Activated T-cell treated with anti-CD3 and anti-CD28 coated beads, Interleukin-2, amount 50 U/mL, for 72 hours (primary cell): ENCODE measurements at places on chromosomes 2 and 18. TPM values are rescaled to one million over a fixed set of nuclear protein-coding genes. Genes with fewer than 3 reads are reported as not detected.
A peak's percentile ranks its signal among the peaks of the same experiment; 100 is the strongest.

DNA sequence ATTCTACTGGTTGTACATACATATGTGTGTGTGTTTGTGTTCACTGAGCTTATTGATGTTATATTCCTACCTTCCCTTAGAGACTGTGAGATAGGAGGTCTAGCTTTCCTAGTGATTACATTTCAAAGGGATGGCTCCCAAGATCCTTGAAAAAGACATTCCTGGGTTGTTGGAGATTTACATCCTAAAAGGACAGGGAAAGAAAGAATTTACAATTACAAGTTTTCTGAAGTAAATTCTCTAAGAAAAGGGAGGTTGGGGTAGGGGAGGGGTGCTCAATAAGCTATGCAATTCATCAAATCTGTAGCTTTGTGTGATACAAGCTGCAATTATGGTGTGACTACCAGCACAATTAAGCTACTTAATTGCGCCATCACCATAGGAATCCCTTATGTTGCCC, 284.3 kb downstream of the NUP35 start:
- H3K4me1 ChIP-seq = no peaks in the 10 kb centered on the region
- no peak overlapping the region for H3K4me3 ChIP-seq
- no peak for DNase-seq
- H3K27ac ChIP-seq = no peak overlapping the region

Gene ACMSD
- not detected for total RNA-seq

Gene TMEM200C
- total RNA-seq = not detected

Gene GALNT5
- not detected for total RNA-seq

Gene CENPO
- total RNA-seq = 44.1 TPM

DNA sequence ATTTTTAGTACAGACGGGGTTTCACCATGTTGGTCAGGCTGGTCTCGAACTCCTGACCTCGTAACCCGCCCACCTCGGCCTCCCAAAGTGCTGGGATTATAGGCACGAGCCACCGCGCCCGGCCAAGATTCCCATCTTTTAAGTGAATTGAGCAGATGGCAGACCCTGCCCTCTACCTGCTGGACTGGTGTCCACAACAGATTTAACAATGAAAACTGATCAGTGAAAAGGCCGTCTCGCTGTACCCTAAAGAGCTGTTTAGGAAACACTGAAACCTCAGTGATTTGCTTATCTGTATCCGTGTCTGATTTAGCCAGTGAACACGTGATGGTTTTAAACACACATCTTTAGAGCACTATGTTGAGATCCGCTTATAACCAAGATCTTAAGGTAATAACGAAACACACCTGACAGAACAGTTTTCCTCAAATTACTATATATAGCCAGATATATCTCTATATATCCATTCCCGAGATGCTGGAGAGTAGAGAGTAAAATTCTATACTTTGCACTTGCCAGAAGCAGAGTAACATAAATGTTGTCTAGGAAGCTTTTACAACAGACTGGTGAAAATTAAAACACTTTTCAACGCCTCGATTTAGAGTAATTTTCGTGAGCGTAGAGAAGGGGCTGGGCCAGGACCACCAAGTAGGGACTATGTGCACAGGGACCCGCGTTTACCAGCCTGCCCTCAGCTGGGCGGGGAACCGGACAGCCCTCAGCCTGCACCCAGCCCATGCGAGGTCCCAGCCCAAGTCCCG, 594 bp downstream of the FAM161A start:
- peaks cover 33% of the 10 kb centered on the region for H3K4me1 ChIP-seq
- H3K27me3 ChIP-seq = no peaks in the 10 kb centered on the region
- H3K4me3 ChIP-seq = peak overlapping the region; percentile 94
- H3K36me3 ChIP-seq = no peaks in the 10 kb centered on the region
- no peak overlapping the region for H3K27ac ChIP-seq
- peak; percentile 71 for DNase-seq

Gene RBM43
- total RNA-seq = 5.5 TPM

Gene SMYD5
- total RNA-seq = 32.5 TPM

DNA sequence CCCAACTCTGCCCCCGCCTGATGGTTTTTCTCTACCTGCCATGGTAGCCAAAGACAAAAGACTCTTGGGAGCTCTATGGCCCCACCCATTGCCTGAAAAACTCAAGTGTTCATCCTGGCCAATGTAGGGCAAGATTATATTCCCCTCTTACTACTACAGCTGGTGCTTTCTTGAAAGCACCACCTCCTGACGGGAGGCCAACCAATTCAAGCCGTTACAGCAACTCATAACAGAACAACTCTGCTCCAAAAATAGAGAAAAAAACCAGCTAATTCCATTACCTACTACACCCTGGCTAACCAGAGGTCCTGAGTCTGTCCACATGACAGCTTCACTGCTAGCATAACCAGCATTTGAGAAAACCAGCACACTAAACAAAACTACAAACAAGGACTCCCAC, 127.5 kb upstream of the GAREM1 start:
- H3K27ac ChIP-seq = no peak overlapping the region
- peaks cover 12% of the 10 kb centered on the region for H3K27me3 ChIP-seq
- no peak overlapping the region for H3K4me3 ChIP-seq

DNA sequence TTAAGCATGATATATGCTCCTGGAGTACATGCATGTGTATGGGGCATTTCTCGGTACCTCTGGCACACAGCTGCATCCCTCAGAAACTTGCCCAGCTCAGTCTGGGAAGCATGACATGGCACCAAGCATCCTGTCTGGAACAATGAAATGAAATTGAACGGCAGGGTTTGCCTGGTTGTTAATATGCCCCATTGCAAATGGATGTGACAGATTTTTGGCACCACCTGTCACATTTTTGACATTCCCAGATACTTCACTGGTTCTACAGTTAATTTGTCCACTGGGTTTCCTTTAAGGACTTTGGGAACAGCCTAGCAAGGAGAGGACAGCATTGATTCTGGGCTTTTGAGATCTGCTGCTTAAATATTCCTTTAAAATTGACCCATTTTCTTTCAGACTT, 305.8 kb downstream of the TSN start:
- H3K27me3 ChIP-seq = no peaks in the 10 kb centered on the region
- no peak overlapping the region for H3K4me3 ChIP-seq
- no peak overlapping the region for H3K27ac ChIP-seq
- no peak for DNase-seq

DNA sequence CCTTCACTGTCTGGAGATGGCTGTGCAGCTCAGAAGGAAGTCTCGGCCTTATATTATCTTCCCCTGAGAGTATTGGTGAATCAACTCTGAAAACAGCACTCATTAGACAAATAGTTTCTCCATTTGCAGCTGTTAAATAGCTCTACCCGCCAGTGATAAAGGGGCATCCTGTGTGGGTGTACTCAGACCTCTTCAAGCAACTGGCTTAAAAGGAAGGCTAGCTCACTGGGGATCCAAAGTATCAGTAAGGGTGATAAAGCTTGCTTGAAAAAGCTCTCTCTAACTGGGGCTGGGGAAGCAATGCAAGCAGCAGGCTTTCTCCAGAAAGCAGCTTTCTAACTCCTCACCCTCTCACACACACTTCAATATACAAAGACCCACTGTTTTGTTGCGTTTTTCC, 64.9 kb upstream of the PSMD14 start:
- H3K27me3 ChIP-seq = peaks cover 16% of the 10 kb centered on the region
- H3K4me1 ChIP-seq = peaks cover 53% of the 10 kb centered on the region
- DNase-seq = no peak

GRCh38 chr2:165594935-165595255, 125.4 kb downstream of the CSRNP3 start:
- no peak overlapping the region for H3K27ac ChIP-seq
- no peak overlapping the region for H3K4me3 ChIP-seq
- no peaks in the 10 kb centered on the region for H3K4me1 ChIP-seq
- peaks cover 3% of the 10 kb centered on the region for H3K36me3 ChIP-seq
- DNase-seq = no peak
- H3K27me3 ChIP-seq = no peaks in the 10 kb centered on the region
